ENCODE measurements at places on chromosomes 13 and 19.

- no peak for DNase-seq
These were observed 95.7 kb upstream of the CLDN10 start for GRCh38 chr13:95456815-95457214.

DNA sequence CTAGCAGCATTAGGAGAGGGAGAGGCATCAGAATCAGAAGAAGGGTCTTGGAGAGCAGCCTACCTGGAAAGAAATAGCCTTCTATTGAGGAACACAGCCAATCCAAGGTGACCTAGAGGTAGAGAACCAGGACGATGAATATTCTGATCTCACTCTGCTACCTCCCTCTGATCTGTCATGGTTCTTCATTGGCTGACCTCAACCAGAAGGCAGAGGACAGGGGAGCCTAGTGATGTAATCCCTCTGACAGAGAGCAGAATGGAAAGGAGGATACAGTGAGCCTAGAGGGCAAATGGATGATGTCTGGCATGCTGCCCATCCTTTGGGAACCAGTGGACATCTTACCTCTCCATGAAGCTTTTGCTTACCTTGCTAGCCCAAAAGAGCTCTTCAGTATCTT lies 3.6 kb downstream of the ZNF507 start:
- DNase-seq: no peak

GRCh38 chr19:17037966-17038500 lies 11.4 kb upstream of the CPAMD8 start:
- no peak for DNase-seq

DNA sequence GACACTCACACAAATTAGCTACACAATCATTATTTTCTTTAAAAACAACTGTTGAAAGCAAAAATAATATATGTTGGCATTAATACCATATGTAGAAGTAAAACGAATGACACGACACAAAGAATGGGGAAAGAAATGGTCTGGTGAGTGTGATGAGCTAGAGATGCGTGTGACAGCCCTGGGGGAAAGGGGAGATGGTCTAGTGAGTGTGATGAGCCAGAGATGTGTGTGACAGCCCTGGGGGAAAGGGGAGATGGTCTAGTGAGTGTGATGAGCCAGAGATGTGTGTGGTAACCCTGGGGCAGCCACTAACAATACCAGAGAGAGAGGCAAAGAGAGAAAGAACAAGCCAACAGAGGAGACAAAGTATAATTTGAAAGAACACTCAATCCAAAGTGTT lies 22.3 kb upstream of the LAMP1 start:
- no peak for DNase-seq

DNA sequence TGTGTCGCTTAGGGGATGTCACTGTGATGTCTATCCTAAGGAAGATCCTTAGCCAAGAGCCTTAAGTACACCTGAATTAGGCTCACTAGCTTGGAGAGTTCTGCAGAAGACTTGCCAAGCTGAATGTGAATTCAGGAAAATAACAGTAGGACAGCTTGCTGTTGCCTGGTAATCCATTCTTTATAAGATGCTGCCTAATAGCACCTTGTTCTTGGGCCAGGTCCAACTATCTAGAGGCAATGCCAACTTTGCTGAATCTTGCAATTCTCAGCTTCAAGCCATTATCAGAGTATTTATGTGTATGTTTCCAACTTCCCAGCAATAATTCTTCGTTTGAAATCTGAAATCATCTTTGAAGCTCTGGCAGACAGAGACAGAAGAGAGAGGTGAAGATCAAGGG lies 102.8 kb downstream of the PCDH17 start:
- DNase-seq: no peak

- DNase-seq: no peak
These were observed 9.5 kb downstream of the POU4F1 start for GRCh38 chr13:78593652-78594455.

DNA sequence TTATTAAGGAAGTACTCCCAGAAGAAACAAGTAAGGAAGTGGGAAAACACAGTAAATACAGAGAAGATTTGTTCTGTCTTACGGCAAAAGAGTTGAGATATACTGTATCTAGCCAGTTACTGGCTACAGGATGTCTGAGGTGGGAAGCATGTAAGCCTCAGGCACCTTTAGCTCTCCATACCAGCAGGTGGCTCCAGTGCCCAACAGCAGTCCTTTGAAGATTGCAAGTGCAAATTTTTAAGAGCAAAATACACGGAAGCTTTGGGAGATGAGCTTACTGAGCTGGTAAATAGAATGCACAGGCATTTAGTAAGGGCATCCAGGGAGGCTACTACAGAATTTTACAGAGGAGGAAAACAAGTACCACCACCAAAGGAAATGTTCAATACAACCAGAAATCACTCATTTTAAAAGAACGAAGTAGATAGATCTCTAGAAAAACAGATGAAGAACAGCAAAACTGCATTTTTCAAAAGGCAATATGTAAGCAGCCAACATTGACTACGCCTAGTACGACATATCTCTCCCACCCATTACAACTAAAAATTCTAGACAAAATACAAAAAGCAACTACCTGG lies 57.9 kb upstream of the VSTM2B start:
- DNase-seq: peak; percentile 12

DNA sequence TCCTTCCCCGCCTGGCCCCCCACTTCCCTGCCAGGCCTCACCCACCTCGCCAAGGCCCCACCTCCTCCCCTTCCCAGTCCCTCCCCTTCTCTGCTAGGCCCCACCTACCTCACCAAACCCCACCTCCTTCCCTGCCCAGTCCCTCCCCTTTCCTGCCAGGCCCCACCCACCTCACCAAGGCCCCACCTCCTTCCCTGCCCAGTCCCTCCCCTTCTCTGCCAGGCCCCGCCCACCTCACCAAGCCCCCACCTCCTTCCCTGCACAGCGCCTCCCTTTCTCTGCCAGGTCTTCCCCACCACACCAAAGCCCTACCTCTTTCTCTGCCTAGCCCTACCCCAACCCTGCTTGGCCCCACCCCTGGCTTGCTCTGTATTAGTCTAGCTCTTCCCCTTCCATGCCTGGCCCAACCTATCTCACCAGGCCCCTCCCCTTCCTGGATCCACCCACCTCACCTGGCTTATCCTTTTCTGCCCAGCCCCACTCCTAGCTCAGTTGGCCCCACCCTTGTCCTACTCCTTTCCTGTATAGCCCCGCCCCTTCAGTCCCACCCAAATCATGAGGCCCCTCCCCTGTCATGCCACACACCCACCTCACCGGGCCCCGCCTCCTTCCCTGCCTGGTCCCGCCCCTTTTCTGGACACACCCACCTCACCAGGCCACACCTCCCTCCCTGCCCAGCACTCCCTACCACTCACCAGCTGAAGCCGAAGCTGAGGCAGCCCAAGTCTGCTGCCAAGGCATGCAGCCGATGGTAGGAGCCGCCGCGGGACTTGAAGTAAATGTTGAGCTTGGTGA lies 16.2 kb downstream of the CERS1 start:
- DNase-seq: no peak

GRCh38 chr19:54882758-54883157 lies 8.7 kb downstream of the FCAR start:
- no peak for DNase-seq
